Spinal cord (tissue), 10 donors: ENCODE measurements at places on chromosomes 7 and 10. TPM values are rescaled to one million over a fixed set of nuclear protein-coding genes. Genes with fewer than 3 reads are reported as not detected.

The PLPP4 gene
- total RNA-seq: 12.2 TPM

The DNAJC1 gene
- 39.0 TPM for total RNA-seq

The NUDT5 gene
- 29.7 TPM for total RNA-seq

The ADAMTS14 gene
- 2.3 TPM for total RNA-seq

The CDNF gene
- 2.9 TPM for total RNA-seq

The PRPS1L1 gene
- not detected for total RNA-seq

The COBL gene
- 4.6 TPM for total RNA-seq

The KCNIP2 gene
- 11.0 TPM for total RNA-seq

The PPP3CB gene
- 180 TPM for total RNA-seq

The RBM28 gene
- total RNA-seq: 34.0 TPM

The NME8 gene
- not detected for total RNA-seq

The CCNJ gene
- total RNA-seq: 8.2 TPM

The CHAT gene
- total RNA-seq: 2.9 TPM

DNA sequence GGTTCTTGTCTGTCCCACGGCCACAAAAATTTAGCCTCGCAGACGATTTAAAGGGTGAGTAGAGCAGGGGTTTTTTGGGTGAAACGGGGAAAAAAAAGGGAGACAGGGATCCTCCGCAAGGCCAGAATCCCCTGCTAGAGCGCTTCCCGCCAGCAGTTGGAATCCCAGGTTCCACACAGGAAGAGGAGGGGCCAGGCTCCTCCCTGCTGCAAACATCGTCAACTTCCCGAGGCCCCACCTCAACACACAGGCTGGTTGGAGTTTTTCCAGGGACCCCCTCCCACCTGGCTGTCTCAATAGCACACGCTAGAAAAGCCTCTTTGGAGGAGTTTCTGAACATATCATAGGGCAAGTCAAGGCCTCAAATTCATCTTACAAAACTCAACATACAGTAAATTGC lies 112.7 kb downstream of the MTERF1 start:
- no peak for DNase-seq

GRCh38 chr10:102375250-102375649 lies 20.3 kb upstream of the NFKB2 start:
- no peak for DNase-seq

- no peak for DNase-seq
These were observed 395.9 kb downstream of the TFEC start for GRCh38 chr7:115634633-115635032.

DNA sequence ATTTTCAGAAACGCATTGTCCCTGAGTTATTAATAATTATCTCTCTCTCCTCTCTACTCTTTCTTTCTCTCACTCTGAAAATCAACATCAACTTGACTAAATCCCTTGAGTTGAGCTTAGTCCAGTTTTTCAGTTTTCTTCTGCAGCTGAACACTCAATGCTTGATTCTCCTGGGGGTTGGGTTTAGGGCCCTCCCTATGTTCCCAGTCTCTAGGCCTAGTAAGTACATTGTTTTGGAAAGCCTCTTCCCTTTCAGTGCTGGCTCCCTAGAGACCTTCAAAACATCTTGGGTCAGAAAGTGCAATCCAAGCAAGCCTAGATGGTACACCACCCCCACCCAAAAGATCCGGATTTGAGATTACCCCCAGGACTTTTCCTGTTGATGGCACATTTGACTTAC lies 488.5 kb downstream of the LRMDA start:
- no peak for DNase-seq

- DNase-seq: no peak
These were observed 67.5 kb downstream of the MKI67 start for GRCh38 chr10:128058750-128059134.

DNA sequence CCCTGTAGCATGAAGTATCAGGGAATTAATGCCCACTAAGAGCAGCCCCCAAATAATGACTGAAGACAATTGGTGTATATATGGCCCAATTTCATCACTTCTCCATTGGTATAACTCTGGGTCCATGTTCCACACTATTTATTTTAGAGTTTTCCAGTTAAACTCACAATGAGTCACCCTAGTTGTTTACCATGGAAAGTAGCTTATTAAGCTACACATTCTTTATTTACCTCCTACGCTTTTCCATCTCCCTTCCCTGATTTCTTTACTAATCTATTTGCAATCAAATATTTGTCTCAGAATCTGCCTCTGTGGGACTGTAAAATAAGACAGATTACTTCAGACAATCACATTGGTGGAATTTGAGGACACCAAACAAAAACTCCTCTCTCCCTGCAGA lies 655.6 kb downstream of the SORCS1 start:
- no peak for DNase-seq

DNA sequence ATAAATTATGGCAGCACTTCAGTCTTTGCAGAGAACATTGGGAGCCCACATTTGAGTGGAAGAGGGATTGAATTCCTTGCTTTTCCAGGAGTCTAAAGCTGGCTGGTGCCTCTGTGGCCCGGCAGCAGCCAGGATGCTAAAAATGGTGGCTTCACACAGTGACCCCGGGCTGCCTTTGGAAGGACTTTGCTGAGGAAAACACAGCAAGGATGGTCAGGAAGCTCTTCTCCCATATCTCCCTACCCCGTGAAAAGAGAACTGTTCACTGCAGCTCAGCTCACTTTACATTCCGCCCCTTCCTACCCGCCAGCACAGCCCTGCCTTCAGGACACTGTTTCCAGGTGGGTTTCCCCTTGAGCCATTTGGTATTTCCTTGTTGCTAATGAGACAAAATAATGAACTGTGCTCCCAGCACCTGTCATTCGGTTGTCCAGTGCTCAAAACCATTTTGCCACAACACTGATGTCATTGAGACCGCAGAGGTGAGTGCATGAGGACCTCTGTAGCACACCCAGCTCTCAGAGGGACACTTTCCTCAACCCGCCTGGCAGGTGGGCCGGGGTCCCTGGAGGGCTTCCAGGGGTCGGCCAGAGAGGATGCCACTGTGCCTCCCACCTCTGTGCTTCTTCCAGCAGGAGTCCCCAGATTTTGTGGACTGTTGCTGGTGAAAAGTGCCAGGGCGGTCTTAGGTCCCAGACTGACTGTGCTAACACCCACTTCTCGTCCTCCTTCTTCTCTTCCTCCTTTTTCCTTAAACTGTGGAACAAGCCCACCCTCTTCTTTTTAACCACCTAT lies 255.7 kb upstream of the PPP2R2D start:
- no peak for DNase-seq

DNA sequence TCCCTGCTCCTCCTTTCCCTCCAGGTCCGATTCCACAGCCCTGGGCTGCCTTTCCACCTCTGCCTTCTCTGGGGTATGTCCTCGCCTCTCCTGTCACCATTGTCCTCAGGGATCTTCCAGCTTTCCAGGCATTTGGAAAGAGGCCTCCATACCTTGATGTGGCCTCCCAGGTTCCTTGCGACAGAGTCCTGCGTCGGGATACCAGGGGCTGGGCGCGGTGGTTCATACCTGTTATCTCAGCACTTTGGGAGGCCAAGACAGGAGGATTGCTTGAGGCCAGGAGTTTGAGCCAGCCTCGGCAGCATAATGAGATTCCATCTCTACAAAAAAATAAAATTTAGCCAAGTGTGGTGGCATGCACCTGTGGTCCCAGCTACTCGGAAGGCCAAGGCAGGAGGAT lies 171.1 kb downstream of the CUX1 start:
- DNase-seq: no peak

- no peak for DNase-seq
These were observed 79.7 kb upstream of the KCNMA1 start for GRCh38 chr10:77717336-77717735.

DNA sequence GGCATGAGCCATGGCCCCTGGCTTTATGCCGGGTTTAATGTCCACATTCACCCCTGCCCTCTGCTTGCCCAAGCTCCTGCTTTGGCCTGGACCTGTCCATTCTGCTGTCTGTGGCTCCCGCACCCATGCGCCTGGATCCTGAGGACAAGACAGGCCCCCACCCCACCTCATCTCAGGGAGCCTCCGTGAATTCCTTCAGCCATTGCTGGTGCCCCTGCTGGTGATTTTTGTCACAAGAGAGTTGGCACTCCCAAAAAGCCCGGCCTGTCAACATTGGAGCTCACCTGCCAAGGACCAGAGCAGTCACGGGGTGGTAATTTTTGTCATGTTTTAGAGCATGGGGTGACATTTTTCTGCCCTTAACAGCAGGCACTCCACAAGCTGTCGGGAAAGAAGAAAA lies 127.5 kb upstream of the PLXNA4 start:
- no peak for DNase-seq

- DNase-seq: no peak
These were observed 80.7 kb downstream of the FZD1 start for GRCh38 chr7:91344911-91345310.

GRCh38 chr10:123995082-123995460 lies 98.3 kb downstream of the CHST15 start:
- DNase-seq: no peak

GRCh38 chr7:135685306-135686084 lies 23.2 kb downstream of the STMP1 start:
- no peak for DNase-seq

GRCh38 chr7:116153050-116153449 lies 57.3 kb upstream of the TES start:
- no peak for DNase-seq

GRCh38 chr10:43044448-43044921 lies 32.4 kb upstream of the RET start:
- no peak for DNase-seq

DNA sequence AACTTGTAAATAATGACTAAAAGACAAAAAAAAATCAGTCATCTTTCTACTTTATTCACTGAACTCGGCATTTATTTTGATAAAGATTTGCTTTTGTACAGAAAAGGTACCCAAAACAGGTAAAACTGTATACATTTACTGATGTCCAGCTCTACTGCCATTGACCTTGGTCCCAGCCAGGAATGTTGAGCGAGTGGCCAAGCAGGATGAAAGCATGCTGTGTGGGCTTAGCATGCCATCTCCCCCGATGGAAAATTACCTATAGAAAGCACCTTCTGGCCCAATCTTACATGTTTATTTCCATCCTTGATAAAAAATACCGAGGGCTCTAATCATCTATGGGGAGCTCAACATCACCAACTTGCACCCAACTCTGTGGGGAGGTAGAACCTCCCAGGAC lies 6.8 kb downstream of the PARD3 start:
- no peak for DNase-seq

- DNase-seq: no peak
These were observed 50.0 kb upstream of the SHH start for GRCh38 chr7:155862123-155862892.

GRCh38 chr10:100662067-100662466 lies 83.3 kb upstream of the PAX2 start:
- no peak for DNase-seq

DNA sequence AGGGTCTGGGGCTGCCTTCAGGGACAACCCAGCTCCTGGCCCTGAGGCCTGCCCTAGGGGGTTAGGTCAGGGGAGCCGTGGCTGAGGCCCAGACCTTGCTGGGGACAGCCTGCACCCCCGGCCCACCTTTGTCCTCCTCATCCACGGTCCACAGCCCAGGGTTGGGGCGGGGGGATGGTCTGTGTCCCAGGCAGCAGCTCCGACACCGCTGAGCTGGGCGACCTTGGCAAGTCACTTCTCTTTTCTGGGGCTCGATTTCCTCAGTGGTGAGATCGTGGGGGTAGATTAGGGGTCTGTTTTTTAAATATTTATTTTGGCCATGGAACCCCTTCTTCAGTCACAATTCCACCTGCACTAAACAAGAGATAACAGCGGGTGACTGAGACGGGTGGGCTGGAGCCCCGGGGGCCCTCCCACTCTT lies 30.9 kb downstream of the DNAJB12 start:
- DNase-seq: no peak

GRCh38 chr10:17640331-17640816 lies 3.6 kb upstream of the STAM start:
- DNase-seq: no peak

GRCh38 chr10:2772816-2773631 lies 294.3 kb upstream of the PFKP start:
- no peak for DNase-seq

DNA sequence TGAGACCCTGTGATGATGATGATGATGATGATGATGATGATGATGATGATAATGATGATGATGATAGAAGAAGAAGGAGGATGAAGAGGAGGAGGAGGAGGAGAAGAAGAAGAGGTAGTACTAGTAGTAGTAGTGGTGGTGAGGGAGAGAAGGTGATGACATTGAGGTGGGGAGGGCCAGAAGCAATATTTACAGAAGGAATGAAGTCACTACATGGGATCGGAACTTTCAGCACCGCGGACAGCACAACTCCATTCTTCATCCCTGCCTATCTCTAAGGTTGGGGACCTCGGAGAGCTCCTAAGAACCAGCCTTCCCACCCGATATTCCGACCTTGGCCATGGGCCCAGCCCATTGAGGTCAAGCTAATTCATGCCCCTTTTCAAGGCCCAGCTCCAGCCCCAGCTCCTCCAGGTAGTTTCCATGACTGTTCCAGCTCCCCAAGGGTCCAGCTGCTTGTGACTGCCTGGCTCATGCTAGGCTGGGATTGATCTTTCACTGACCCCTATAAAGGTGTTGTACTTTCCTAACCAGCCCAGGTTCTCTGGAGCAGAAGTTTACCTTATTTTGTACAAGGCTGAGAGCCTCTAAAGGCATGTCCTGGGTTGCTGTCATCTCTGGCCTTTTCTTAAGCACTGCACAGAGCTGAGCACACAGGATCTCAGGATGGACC lies 10.3 kb downstream of the CRHR2 start:
- no peak for DNase-seq

GRCh38 chr10:60760711-60761210 lies 17.5 kb upstream of the CDK1 start:
- no peak for DNase-seq
